ENCODE measurements at places on chromosomes 2 and 18.
A peak's percentile ranks its signal among the peaks of the same experiment; 100 is the strongest.

GRCh38 chr2:241720560-241720959 lies 13.9 kb upstream of the D2HGDH start:
- no peak for DNase-seq

- DNase-seq, result no peak
Measured at GRCh38 chr2:202270487-202270886, 4.9 kb downstream of the NOP58 start.

- DNase-seq, result peak; percentile 49
Measured at GRCh38 chr2:171404261-171404660, 29.5 kb downstream of the METTL8 start.

- DNase-seq, result no peak
Measured at GRCh38 chr18:8841781-8842485, 136.6 kb downstream of the MTCL1 start.

GRCh38 chr2:20599861-20600461 lies 50.9 kb downstream of the HS1BP3 start:
- DNase-seq, result peak; percentile 58

GRCh38 chr2:74658516-74658915 lies 4.5 kb downstream of the SEMA4F start:
- DNase-seq, result no peak

- DNase-seq, result no peak
Measured at GRCh38 chr2:60109744-60110143, 443.7 kb downstream of the BCL11A start.

GRCh38 chr2:219634951-219635751 lies 7.7 kb downstream of the SLC4A3 start:
- DNase-seq, result no peak

- no peak for DNase-seq
Measured at GRCh38 chr2:154850532-154850931, 152.0 kb downstream of the KCNJ3 start.
